ENCODE measurements at places on chromosomes 12 and 14.

GRCh38 chr12:104219361-104219892, 3.8 kb downstream of the TXNRD1 start:
- no peak for DNase-seq

DNA sequence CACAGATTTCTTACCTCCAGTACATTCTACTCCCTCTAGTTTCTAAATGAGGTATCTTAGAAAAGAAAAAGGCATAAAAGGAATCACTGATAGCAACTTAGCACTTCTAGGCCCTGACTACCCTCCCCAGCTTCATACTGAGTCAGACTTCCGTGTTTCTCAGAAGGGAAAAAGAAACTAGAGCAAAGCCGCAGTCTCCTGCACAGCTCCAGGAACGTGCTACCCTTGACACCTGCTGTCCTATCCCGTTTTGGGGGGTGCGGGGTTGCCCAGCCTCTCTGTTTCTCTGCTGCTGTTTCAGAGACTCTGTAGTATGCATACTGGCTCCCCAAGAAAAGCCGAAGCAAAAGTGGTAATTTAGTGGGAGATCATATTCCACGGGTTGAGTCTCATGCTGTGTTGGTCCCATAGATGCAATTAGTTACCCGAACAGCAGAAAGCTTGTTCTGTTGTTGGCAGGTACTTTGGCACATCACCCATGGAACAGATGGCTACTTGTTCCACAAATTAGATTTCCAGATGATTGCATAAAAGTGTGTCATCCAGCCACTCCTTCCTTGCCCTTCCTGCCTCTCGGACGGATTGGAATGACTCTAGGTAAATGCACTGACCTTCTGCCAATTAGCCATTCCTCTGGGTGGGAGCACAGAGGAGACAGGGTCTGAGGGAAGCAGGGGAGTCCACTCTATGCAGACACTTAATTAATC, 438.1 kb downstream of the FUT8 start:
- DNase-seq = no peak

- no peak for DNase-seq
Observed at GRCh38 chr12:104510145-104510872, 53.6 kb downstream of the CHST11 start.

GRCh38 chr14:99175331-99176155, 96.5 kb downstream of the BCL11B start:
- DNase-seq = no peak

- no peak for DNase-seq
Observed at GRCh38 chr14:65948302-65948701, 535.8 kb downstream of the FUT8 start.

- DNase-seq = no peak
Observed at GRCh38 chr12:106248846-106249371, 1.1 kb upstream of the CKAP4 start.

- no peak for DNase-seq
Observed at GRCh38 chr14:70149596-70150165, 39.1 kb downstream of the SLC8A3 start.

- DNase-seq = no peak
Observed at GRCh38 chr14:93582516-93582915, 151.8 kb downstream of the UNC79 start.

- no peak for DNase-seq
Observed at GRCh38 chr12:91317306-91317705, 134.7 kb upstream of the DCN start.

DNA sequence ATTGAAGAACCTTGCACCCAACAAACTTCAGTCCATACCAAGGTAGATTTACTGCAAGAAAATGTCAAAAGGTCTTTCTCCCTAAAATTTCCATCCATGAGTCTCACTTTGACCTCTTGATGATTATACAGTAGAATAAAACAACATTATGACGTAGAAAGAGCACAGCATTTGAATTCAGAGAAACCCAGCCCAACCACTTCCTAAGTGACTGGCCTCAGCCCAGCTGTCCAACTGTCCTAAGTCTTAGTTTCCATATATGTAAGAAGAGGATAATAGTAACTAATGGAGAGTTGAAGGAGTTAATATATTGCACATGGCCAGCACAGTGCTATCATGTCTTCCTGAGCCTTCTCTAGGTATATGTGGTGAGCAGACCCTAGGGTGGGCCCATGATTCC, 41.0 kb upstream of the NELL2 start:
- no peak for DNase-seq

GRCh38 chr12:87953256-87953860, 75.8 kb downstream of the C12orf50 start:
- DNase-seq = no peak

DNA sequence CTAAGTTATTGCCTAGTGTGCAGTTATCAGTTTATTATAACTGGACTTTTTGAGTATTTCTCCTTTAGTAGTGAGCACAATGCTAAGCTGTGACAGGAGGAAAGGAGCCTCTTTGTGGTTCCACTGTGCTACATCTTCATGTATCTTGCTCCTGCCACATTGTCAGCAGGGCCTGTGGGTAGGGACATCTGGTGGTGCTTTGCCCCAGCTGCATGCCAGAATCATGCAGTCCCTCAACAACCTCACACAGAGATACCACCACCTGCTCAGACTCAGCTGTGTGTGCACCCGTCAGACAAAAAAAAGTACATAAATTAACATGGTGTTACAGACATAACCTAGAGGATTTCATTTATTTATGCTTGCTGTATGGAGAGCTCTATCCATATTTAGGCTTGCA, 51.1 kb downstream of the MIS18BP1 start:
- DNase-seq = no peak

- DNase-seq = no peak
Observed at GRCh38 chr14:105142651-105143450, 25.7 kb downstream of the JAG2 start.

DNA sequence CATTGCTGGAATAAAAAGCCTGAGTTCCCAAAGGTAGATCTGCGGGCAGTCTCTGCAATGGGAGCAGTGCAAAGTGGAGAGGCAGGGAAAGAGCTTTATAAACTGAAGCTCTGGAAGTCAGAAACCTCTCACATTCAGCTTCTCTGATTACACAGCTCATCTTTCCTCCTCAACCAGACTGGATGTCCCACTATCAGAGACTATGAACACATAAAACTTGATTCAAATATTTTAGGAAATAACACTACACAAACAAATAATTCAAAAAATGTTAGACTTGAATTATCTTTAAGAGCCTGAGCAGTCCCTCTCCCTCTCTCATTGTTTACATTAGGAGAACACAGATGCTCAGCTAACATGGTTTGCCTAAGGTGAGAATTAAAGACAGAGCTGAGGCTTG, 72.9 kb downstream of the DENND5B start:
- DNase-seq = no peak

GRCh38 chr12:56375598-56376434, 13.2 kb upstream of the APOF start:
- DNase-seq = no peak

GRCh38 chr12:6329703-6330064, 12.2 kb downstream of the TNFRSF1A start:
- no peak for DNase-seq

DNA sequence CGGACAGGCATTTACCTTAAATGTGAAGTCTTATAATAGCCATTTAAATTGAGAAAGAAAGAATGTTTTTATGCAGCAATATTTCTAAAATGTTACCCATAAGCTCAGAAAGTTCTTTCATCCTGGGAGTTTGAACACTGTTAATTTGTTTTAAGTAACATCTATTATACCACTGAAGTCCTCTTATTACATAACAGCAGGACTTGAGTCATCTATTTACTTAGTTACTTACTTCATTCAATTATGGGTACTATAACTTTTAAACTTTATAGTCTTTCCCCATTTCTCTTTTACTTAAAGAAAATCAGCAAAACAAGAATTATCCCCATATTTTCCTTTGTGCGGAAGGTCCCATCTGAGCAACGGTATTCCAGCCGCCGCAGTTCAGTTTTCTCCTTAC, 473.1 kb downstream of the ETNK1 start:
- no peak for DNase-seq

DNA sequence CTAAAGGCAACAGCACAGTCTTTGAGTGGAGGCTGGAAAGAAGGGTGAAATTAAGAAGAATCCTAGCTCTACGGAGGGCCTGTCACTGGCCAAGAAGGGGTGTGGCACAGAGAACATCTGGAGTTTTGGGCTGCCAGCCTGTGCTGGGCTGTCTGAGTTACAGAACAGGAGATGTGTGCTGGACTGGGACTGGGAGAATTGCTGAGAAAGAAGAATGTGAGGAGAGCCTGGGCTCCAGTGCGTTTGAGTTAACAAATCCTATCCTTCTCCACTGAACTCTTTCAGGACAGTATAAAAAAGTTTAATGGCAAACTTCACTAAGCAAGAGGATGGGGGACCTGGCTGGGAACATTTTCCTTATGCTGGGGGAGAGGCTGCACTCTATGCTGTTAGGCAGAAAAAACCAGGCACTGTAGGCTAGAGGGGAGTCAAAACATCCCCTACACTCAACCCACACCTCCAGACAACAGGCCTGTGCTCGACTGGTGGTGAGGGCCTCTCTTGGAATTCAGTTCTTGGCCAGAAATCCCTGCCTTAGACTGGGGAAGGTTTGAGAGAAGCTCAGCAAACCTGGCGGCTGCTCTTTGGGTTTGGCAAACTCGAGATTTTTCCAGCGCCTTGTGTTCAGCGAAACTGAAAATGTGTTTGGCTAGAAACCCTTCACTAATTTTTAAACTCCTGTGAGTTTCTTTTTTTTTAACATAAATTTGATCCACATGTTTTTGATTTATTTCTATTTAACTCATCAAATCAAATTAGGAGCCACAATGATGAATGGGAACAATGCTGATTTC, 217.3 kb downstream of the MON2 start:
- DNase-seq = no peak

DNA sequence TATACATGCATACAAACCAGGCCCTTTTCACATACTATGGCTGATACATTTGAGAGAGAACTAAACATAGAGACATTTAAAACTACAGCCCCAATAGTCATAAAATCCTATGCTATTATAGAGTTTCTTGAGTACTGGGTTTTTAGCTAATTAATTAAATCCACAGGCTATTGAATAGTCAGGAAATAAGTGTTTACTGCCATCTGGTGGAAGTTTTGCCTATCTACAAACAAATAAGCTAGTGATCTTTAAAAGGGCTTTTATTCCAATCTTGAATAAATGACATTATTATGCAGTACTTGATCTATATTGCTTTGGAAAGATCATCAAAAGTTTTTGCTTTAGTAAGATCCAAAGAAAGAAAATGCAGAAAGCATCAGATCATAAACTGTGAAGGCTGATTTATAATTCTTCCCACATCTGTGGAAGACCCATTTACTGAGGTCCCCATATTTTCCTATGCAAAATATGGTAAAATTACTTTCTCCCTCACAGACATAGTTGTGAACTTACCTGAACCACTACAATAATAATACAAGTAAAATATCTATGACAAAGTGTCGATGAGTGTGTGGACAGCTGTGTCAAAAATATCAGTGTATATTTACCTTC, 131.3 kb downstream of the ITPR2 start:
- DNase-seq = no peak

GRCh38 chr12:12616512-12617310, 5.0 kb downstream of the CREBL2 start:
- DNase-seq = no peak

GRCh38 chr12:20631711-20632110, 63.4 kb upstream of the SLCO1C1 start:
- DNase-seq = no peak

DNA sequence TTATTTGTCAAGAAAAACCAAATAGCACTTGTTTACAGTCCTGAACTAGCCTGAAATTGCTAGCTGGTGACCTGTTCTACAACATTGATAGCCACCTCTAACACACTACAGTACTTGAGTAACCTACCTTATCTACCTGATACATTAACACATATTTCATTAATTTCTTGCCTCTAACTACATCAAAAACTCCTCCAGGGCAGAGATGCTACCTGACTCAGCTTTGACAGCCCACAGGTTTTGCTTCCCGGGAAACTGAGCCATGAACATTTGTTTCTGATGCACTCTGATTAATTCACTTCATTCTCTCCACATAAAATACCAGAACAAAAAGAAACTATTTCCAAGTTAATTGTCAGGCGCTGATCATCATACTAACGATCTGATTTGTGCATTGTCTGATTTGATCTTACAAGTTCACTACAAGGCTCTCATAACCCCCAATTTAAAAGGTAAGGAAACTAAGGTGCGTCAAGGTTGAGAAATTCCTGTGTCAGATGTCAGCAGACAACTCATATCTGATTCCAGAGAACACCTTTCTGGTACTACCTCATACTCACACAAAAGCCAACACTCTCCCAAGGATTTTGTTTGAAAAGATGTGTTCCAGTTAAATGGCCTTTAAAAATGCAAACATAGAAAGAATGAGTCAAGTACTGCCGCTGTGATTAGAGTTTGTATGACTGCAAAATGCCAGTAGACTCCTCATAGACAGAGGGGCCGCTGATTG, 768.7 kb downstream of the BCL11B start:
- no peak for DNase-seq
